ENCODE measurements at places on chromosomes 6 and 20.

GRCh38 chr6:7250812-7251211, 62.2 kb downstream of the SSR1 start:
- H3K36me3 ChIP-seq = peaks cover 58% of the 10 kb centered on the region
- no peak overlapping the region for H3K4me3 ChIP-seq
- DNase-seq = no peak
- H3K27ac ChIP-seq = no peak overlapping the region

- H3K27ac ChIP-seq = no peak overlapping the region
- no peaks in the 10 kb centered on the region for H3K4me1 ChIP-seq
- no peaks in the 10 kb centered on the region for H3K36me3 ChIP-seq
- no peak for DNase-seq
- H3K4me3 ChIP-seq = no peak overlapping the region
These were observed 39.0 kb downstream of the CAP2 start for GRCh38 chr6:17432356-17432755.

DNA sequence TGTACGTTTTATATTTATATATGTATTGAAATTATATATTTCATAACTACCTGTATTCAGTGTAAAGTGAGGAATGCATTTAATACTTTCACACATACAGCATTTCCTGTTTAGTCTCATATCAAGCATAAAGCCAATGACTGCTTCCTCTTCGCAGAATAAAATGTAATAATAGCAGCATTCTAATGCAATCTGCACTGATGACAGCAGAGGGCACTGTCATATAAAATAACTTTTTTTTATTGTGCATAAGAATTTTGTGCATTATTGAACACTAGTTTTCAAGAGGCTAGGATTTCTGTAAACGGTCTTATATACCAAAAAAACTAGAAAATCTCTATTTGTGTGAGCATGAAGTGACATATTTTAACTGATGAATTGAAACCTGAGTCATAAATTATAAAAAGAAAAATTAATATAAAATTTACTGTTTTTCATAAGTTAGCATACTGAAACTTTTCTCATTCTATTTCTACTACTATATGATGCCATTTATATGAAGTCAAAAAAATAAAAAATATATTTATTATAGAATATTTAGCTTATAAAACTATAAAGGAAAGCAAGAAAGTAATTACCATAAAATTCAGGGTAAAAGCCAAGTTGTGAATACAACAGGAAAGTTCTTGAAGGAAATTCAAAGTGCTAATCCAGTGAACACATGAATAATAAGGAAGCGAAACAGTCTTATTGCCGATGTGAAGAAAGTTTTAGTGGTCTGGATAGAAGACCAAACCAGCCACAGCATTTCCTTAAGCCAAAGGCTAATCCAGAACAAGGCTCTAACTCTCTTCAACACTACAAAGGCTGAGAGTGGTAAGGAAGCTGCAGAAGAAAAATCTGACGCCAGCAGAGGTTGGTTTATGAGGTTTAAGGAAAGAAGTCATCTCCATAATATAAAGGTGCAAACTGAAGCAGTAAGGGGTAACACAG, 36.3 kb downstream of the RNF146 start:
- no peak for DNase-seq
- peaks cover 62% of the 10 kb centered on the region for H3K4me1 ChIP-seq
- H3K36me3 ChIP-seq = peaks cover 53% of the 10 kb centered on the region
- H3K27me3 ChIP-seq = no peaks in the 10 kb centered on the region
- H3K4me3 ChIP-seq = no peak overlapping the region
- peak overlapping the region; percentile 18 for H3K27ac ChIP-seq

- H3K27ac ChIP-seq = no peak overlapping the region
- no peak overlapping the region for H3K4me3 ChIP-seq
- H3K36me3 ChIP-seq = no peaks in the 10 kb centered on the region
- H3K27me3 ChIP-seq = no peaks in the 10 kb centered on the region
- peaks cover 34% of the 10 kb centered on the region for H3K4me1 ChIP-seq
These were observed 7.2 kb downstream of the KIF16B start for GRCh38 chr20:16566080-16566479.

DNA sequence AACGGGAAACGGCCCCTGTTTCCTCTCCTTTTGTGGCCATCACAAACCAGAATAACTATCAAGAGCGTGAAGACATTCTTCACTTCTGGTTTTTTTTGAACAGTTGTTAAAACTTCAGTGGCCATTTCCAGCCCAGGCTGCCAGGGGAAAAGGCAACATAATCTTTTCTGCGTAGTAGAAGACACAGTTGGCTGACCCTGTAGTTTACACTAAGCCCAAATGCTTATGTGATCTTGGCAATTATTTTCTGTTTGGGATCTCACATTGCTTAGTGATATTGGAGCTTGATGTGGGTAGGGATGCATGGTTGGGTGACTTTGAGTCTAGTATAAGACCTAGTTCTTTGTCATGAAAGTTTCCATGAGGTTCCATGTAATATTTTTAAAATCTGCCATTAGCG, 449.4 kb upstream of the CDH4 start:
- H3K4me1 ChIP-seq = no peaks in the 10 kb centered on the region
- H3K27ac ChIP-seq = no peak overlapping the region
- H3K36me3 ChIP-seq = no peaks in the 10 kb centered on the region
- no peak for DNase-seq
- H3K4me3 ChIP-seq = no peak overlapping the region

- peaks cover 31% of the 10 kb centered on the region for H3K4me1 ChIP-seq
- DNase-seq = no peak
- H3K4me3 ChIP-seq = peak overlapping the region; percentile 73
- H3K27me3 ChIP-seq = peaks cover 92% of the 10 kb centered on the region
- no peak overlapping the region for H3K27ac ChIP-seq
These were observed 13.1 kb upstream of the ZSCAN9 start for GRCh38 chr6:28211840-28212509.

GRCh38 chr20:19735446-19735845, 22.6 kb upstream of the RIN2 start:
- no peak overlapping the region for H3K27ac ChIP-seq
- peaks cover 16% of the 10 kb centered on the region for H3K27me3 ChIP-seq
- no peaks in the 10 kb centered on the region for H3K36me3 ChIP-seq

DNA sequence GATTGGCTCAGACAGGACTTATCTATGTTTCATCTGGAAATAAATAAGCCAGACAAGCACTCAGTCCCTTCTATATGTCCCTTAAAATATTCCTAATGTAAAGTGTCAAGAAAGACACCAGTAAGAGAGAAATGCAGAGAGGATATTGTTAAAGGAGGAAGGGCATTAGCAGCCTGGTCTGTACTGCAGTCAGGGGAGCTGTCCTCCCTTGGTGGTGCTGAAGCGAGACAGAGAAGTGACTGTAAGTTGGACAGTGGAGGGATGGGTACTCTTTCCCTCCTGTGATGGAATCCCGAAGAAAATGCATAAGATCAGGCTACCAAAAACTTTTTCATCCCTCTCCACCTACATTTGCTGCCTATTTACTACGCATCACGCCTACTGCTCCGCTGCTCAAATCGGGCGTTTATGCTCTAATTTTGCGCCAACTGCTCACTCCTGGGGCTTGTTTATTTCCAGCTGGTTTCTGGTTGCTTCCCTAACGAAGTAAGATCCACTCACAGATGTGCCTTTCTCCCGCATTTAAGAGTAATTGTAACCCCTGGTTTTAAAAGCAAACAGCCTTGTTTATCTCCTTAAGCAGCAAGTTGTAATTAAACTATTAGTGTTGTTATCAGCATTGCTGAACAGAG, 35.2 kb downstream of the PHACTR1 start:
- no peaks in the 10 kb centered on the region for H3K36me3 ChIP-seq
- peaks cover 3% of the 10 kb centered on the region for H3K4me1 ChIP-seq
- DNase-seq = peak; percentile 30
- peaks cover 54% of the 10 kb centered on the region for H3K27me3 ChIP-seq

DNA sequence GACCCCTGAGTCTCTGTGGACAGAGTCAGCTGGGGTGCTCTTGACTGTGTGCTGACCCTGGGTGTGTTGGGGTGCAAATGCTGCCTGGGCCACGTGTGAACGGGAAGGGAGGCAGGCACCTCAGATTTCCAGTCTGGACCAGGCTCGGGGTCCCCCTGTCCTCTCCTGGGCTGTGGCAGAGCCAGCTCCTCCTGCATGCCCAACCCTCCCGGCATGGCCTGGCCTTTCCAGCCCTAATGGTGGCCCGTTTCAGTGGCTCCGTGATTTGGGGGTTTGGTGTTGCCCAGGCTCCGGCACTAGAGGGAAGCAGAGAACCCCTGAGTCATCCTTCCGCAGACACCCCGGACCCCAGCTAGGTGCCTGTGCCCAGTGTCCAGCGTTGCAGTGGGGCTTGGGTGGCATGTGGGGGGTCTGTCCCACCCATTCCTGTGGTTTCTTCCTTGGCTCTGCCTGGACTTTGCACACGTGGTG, 9.1 kb downstream of the RBM38 start:
- DNase-seq = no peak
- H3K4me1 ChIP-seq = peaks cover 88% of the 10 kb centered on the region
- H3K27me3 ChIP-seq = no peaks in the 10 kb centered on the region
- H3K36me3 ChIP-seq = peaks cover 98% of the 10 kb centered on the region

DNA sequence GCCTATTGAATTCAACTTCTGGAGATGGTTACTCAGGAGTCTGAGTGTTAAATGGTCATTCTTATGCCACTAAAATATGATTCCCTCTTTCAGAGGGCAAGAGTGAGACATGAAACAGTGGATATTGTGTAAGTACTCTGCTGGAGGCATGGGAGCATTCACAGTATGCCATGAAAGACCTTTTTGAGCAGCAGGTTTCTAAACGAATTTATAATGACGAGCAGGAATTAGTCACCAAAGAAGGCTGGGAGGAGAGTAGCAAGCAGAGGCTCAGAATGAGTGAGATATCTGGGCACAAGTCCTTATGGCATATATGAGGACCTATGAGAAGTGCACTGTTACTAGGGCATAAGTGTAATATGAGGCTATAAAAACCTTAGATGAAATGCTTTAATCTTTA, 10.9 kb upstream of the MYB start:
- H3K27ac ChIP-seq = peak overlapping the region; percentile 94
- H3K36me3 ChIP-seq = no peaks in the 10 kb centered on the region
- H3K4me3 ChIP-seq = peak overlapping the region; percentile 51
- no peak for DNase-seq
- peaks cover 37% of the 10 kb centered on the region for H3K4me1 ChIP-seq

- no peak for DNase-seq
- no peaks in the 10 kb centered on the region for H3K36me3 ChIP-seq
- H3K4me3 ChIP-seq = no peak overlapping the region
- H3K27me3 ChIP-seq = no peaks in the 10 kb centered on the region
- no peak overlapping the region for H3K27ac ChIP-seq
These were observed 333.3 kb upstream of the HSF2 start for GRCh38 chr6:122066200-122066599.

DNA sequence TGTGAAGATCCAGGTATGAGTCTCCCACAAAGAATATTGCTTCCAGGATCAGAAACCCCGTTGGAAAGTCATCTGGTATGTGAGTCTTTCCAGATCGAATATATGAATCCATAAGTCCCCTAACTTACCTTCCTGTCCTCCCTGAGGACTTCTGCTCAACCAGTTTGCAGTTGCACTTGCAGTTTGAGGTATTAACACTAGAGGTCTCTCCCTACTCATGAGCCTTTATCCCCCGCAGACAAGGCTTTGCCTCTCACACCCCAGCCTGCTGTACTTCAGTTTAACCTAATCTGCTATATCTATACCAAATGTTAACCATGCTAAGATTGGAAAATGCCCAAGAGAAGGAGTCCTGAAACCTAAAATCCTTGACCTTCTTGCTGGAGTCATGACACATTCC, 135.3 kb upstream of the DEFB112 start:
- H3K27me3 ChIP-seq = no peaks in the 10 kb centered on the region
- no peak overlapping the region for H3K27ac ChIP-seq
- no peaks in the 10 kb centered on the region for H3K36me3 ChIP-seq
- no peak overlapping the region for H3K4me3 ChIP-seq
- no peaks in the 10 kb centered on the region for H3K4me1 ChIP-seq

- peaks cover 5% of the 10 kb centered on the region for H3K27me3 ChIP-seq
- no peak overlapping the region for H3K27ac ChIP-seq
- no peak for DNase-seq
These were observed 225.8 kb upstream of the SOX4 start for GRCh38 chr6:21367649-21368154.

- no peak overlapping the region for H3K4me3 ChIP-seq
- H3K36me3 ChIP-seq = no peaks in the 10 kb centered on the region
- no peak overlapping the region for H3K27ac ChIP-seq
- H3K27me3 ChIP-seq = no peaks in the 10 kb centered on the region
These were observed 1086.2 kb downstream of the KIF16B start for GRCh38 chr20:15487030-15487429.

DNA sequence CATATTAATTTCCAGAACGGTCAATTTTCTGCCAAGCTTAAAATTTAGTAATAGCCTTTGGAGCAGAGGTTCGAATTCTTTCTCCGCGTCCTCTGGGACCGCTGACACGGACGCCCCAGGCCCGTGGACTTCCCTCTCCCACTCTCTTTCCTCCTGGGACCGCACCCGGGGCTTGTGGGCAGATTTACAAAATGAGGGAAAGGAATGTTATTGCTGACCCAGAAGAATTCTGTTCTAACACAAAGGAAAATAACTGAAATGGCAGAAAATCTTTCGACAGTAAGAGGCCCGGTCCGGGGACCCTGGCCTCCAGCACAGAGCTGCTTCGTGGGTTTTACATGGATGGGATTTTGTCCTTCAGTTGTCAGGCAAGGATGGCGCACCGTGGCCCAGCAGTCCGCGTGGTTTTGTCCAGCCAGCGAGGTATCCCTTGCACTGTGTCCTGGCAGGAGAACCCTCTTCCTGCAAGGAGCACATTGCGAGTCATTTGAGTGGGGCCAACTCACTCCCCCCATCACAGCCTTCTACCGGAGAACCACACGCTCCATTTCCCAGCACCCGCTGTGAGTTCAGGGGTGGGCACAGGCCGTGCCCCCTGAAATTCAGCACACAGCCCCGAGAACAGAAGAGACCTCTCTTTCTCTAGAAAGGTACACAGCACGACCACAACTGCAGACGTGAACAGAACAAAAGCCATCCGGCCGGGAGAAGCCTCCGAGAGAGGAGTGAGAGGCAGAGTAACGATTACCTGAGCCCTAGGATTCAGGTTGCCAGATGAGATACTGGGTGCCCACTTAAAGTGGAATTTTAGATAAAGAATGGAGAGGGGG, 106.0 kb upstream of the AFDN start:
- DNase-seq = no peak
- peaks cover 74% of the 10 kb centered on the region for H3K27me3 ChIP-seq
- no peaks in the 10 kb centered on the region for H3K36me3 ChIP-seq
- no peaks in the 10 kb centered on the region for H3K4me1 ChIP-seq
- no peak overlapping the region for H3K27ac ChIP-seq

GRCh38 chr6:135987226-135987625, 135.7 kb downstream of the PDE7B start:
- no peak overlapping the region for H3K4me3 ChIP-seq
- no peak overlapping the region for H3K27ac ChIP-seq
- no peak for DNase-seq
- H3K27me3 ChIP-seq = peaks cover 3% of the 10 kb centered on the region
- H3K4me1 ChIP-seq = no peaks in the 10 kb centered on the region

DNA sequence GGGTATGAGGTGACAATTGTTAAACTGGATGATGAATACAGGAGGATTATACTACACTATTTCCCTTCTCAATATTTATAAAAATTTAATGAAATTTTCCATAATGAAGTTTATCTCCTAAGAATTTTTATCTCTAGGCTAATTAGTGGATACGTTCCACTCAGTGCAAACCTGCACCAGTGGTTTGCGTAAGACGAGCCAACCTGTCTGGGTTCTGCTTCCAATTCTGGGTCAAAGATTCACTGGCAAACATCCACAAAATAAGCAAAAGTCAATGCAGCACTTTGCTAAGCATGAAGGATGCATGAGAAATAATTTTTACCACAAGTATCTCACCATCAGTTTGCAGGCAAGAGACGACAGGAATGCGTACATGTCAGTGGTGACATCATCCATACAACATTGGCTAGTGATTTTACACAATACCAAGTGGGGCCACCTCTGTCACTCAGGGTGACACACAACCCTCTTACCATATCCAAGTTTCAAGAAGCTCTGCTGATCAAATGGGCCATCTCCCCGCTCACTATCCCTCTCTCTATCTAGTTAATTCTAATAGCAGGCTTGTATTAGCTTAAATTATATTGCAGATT, 51.7 kb downstream of the FAM50B start:
- H3K36me3 ChIP-seq = no peaks in the 10 kb centered on the region
- H3K4me3 ChIP-seq = no peak overlapping the region
- H3K4me1 ChIP-seq = no peaks in the 10 kb centered on the region
- H3K27me3 ChIP-seq = peaks cover 11% of the 10 kb centered on the region

All from activated T-cell treated with anti-CD3 and anti-CD28 coated beads, Interleukin-2, amount 50 U/mL, for 24 hours (primary cell).